Spinal cord (tissue), 10 donors: ENCODE measurements at places on chromosomes 5 and 9. TPM values are rescaled to one million over a fixed set of nuclear protein-coding genes. Genes with fewer than 3 reads are reported as not detected.

Gene PGGT1B
- total RNA-seq, result 27.8 TPM

Gene GTF3C5
- 26.5 TPM for total RNA-seq

GRCh38 chr9:37336150-37336549 is 86.3 kb upstream of the GRHPR start:
- H3K27ac ChIP-seq, result no peak overlapping the region
- no peak overlapping the region for H3K4me3 ChIP-seq
- H3K4me1 ChIP-seq, result no peaks in the 10 kb centered on the region
- H3K27me3 ChIP-seq, result no peaks in the 10 kb centered on the region

DNA sequence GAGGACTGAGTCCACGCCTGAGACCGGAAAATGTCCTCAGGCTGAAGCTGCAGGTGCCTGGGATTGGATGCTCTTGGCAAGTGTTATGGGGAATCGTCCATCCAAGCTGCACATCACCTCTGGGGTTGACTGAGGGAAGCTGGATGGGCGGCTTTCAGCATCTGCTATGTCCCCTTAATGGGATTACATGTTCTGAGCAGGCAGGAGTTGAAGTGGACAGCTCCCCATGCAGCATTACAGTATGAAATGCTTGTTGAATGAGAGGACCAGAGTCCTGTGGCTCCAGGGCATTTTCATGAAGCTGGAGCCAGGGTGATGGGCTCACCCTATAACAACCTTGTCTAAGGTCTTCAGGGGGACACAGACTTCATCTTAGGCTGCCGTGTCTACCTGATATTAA is 270.9 kb downstream of the HSPA4 start:
- H3K27ac ChIP-seq, result no peak overlapping the region
- DNase-seq, result no peak
- no peaks in the 10 kb centered on the region for H3K36me3 ChIP-seq

GRCh38 chr5:9494301-9494700 is 51.6 kb downstream of the SEMA5A start:
- no peak overlapping the region for H3K27ac ChIP-seq
- no peaks in the 10 kb centered on the region for H3K27me3 ChIP-seq
- no peak for DNase-seq

Gene PHYHD1
- total RNA-seq, result 7.8 TPM

DNA sequence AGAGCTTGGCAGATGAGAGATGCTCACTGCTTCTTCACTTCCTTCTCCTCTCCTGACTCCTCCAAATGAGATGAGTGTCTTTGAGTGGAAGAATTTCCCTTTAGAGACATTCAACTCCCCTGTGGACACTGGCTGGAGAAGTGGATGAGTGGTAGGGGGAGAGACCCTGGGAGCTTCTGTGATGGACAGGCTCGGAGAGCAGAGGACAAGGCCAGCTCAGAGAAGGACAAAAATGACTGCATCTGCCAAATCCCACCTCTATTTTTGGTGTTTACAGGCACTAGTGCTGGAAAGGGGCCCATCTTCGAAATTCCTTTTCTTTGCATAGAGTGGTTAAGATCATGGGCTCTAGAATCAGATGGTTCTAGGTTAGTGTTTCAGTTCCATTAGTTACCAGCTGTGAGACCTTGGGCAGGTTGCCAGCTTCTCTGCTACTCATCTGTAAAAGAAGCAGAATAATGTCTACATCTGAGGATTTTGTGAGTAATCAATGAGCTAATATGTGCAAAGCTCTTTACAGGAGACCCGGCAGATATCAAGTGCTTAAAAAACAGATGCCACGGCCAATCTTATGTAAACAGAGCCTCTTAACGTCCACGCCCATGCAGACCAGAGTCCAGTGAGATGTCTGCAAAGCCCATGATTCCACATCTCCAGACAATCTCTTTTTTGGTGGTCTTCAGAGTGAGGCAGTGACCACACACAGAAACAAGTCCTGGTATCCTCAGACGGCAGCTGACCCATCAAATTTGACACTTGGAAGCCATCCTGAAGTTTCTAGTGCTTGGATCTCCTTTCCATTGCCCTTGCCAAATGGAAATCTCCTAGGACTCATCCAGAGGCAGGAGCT is 13.6 kb upstream of the COL27A1 start:
- H3K4me1 ChIP-seq, result peaks cover 6% of the 10 kb centered on the region
- peaks cover 7% of the 10 kb centered on the region for H3K27me3 ChIP-seq
- no peak for DNase-seq
- H3K27ac ChIP-seq, result no peak overlapping the region
- no peak overlapping the region for H3K4me3 ChIP-seq
- H3K36me3 ChIP-seq, result no peaks in the 10 kb centered on the region

Gene PCDHB16
- total RNA-seq, result 3.9 TPM

Gene PRDM9
- not detected for total RNA-seq

GRCh38 chr9:16184964-16185646 is 632.3 kb downstream of the CCDC171 start:
- no peaks in the 10 kb centered on the region for H3K4me1 ChIP-seq
- no peak for DNase-seq
- no peak overlapping the region for H3K27ac ChIP-seq
- no peak overlapping the region for H3K4me3 ChIP-seq

Gene FNIP1
- total RNA-seq, result 32.9 TPM
